ENCODE measurements at places on chromosomes 2 and 18.

DNA sequence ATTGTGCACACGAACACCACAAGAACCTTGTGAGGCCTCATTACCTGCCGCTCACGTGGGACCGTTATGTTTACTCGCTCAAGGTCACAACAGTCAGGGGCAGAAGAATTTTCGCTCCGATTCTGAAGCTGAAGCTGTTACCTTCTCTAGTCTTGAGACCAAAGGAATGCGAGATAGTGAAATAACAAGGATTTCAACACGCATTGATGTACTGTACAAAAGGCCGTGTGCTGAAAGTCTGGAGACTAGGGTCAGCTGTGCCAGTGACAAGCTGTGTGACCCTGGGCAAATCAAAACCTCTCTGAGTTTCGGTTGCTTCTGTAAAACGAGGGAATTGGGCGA, 583 bp downstream of the NEMP2 start:
- DNase-seq: no peak

DNA sequence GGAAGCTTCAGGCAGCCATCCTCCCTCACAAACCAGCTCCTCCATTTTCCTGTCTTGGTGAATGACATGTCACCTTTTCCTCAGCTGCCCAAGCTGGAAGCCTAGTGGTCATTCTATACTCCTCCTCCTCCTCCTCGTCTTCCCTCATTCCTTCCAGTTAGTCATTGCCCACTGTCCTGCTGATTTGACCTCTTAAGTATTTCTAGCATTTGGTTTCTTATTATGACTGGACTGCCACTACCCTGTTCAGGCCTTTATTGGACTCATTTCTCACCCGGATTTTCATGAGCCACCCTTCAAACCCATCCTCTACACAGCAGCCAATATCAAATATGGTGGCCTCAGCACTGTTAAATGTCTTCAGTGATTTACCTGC, 21.9 kb upstream of the MGAT5 start:
- no peak for DNase-seq

GRCh38 chr2:8416001-8416571, 265.8 kb upstream of the ID2 start:
- no peak for DNase-seq

DNA sequence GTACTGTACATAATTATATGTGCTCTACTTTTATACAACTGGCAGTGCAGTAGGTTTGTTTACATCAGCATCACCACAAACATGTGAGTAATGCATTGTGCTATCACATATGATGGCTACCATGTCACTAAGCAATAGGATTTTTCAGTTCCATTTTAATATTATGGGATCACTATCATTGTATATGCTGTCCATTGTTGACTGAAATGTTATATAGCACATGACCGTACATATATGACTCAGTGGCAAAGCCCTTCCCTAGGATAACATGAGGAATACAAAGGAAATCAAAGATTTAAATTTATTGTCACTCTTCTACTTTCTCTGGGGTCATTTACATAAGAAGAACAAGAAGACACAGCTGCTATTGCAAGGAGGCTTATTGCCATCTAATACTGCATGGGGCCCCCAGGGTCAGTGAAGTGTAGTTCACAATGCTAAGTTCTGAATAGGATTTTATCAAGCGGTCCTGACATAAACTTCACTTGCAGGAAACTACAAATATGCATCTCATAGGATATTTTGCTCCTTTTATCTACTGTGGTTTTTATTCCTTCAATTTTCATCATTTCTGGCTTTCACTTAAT, 21.8 kb downstream of the PDE1A start:
- DNase-seq: no peak

DNA sequence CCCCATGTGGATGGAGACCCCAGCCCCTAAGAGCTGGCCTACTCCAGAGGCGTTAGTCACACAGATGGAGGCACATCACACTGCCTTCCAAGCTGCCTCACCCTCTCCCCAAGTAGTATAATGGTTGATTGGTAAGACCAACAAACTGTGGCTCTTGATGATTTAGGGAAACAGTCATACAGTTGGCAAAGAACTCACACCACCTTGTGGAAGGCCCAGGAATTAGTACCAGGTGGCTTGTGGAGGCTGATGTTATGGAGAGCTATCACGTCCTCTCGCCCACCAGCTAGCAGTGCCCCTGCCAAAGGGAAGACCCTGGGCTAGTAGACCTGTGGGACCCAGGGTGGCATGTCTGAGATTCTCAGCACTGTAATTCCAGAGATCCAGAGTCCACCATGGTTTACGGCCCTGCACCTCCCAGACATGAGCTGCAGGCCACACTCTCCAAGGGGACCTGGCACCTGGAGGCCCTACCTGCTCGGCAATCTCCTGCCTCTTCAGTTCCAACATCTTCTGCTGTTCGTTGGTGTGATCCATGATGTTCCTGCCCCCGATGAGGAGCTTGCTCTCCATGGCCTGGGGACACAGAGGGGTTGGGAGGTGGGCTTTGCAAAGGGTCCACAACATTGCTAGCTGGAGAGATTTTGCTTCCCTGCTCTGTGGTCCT, 26.3 kb downstream of the KIF3C start:
- no peak for DNase-seq

DNA sequence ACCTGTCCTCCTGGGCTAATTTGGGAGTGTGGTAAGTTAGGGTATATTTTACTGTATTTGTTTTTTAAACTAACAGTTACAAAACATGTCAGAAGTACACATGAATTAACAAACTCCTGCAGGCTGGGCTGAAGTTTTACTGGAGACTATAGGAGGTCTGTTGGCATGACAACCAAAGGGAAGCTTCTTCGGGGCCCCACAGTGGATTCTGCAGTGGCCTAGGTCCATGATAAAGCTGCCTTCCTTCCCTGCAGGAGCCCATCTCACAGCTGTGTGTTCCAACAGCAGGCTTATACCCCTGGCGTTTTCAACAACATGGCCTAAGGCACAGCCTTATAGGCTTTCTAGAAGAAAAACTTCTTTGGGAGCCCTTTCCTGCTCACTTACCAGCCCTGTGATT, 128.0 kb upstream of the SETBP1 start:
- no peak for DNase-seq

GRCh38 chr2:129620411-129620810, 359.1 kb upstream of the RAB6C start:
- no peak for DNase-seq

DNA sequence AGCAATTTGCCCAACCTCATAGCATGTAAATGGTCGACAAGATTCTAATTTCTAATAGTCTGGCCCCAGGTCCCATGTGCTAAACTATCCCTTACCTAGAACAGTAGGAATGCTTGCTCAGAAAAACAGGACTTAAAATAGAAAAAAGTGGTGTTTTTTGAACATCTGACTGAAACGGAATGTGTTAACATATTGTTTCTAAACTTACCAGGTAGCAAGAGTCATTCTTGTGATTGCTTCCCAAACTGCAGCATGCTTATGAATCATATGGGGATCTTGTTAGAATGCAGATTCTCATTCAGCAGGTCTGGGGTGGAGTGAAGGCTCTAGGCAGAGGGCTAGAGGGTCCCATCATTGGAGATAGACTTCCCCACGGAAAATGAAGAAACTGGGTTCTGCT, 5.8 kb upstream of the SLC20A1 start:
- no peak for DNase-seq

DNA sequence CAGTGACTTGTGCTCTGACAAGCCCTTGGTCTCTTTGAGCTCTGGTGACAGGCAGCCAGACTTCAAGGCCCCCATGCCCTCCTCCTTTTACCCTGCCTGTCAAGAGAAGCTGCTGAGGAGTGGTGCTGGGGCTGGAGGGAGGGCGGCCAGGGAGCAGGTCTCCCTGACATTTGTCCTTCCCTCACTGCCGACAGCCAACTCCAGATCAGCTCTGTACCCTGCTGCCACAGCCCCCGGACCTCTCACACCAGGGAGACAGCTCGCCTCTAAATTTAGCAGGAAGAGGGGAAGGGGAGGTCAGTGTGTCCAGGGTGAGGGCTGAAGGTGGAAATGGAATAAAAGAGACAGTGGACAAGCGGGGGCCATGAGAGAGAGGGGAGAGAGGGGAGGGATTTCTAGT, 155.8 kb downstream of the TDRD15 start:
- DNase-seq: no peak

GRCh38 chr18:45664824-45665763, 49.8 kb downstream of the SLC14A2 start:
- no peak for DNase-seq

DNA sequence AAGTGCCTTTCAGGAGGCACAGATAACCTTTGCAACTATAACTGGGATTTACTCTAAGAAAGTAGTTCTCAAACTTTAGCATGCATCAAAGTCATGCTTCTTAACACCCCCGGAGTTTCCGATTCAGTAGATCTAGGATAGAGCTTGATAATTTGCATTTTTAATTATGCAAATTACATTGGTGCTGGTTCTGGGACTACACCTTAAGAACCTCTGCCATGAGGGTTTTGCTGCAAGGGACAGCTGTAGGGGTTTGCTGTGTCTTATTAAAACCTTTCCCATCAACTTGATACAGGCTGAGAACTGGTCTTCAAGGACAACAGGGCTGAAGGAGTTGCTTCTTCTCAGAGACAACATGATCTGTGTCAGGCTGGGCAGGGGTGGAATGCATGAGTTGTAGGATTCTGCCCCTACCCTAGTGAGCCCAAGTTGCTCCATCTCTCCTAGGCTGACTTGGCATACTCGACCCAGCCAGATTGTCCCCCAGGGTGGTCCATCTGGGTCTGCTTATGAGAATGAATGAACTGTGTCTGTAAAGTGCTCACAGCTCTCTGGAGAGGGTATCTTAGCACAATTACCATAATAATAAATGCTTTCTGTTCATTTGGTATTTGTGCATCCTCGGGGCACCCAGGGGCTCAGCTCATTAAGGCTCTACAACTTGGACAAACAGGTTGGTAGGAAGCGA, 232.7 kb downstream of the CLIP4 start:
- DNase-seq: no peak

DNA sequence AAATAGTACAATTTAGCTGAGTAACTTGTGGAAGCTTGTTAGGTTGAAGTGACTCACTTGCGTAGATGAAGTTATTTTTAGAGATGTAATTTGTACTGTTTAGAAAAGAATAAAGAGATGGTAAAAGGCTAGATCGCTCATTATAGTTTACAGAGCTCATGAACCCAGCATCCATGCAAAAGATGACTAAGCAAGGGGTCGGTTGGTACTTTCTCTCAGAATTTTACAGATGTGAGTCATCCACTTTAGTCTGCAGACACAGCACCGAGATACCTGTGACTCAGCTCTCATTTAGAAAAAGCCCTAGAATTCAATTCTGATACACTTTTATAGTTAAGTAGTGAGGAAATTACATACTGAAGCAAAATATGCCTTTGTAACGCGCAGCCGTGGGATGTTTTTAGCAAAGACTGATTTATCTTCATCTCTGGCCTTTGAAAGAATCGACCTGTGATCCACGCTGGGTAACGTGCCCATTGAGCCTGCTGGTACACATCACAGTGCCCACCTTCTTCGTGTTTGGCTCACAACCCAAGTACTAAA, 116.5 kb upstream of the FOSL2 start:
- no peak for DNase-seq

Measured in activated naive CD8-positive, alpha-beta T cell treated with anti-CD3 and anti-CD28 coated beads, Interleukin-2, amount 10 ng/mL, durations not matched to agents 7 days and 5 days (primary cell).